ENCODE measurements at places on chromosomes 7 and 10.

DNA sequence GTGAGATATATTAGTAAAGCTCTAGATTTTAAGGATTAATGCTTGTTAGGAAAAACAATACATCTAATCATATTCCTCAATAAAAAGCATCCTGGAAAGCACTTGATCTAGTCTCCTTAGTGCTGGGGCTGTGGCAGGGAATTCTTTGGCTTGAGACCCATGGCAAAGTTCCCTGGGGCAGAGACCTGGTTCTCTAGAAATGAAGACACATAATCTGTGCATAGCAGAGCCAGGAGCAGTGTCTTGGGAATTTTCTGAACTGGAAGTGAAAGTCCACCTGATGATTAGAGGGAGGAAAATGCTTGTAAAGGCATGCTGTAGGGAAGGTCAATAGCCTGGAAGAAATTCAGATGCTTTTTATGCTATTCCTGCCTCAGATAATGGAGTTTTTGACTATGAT, 247.4 kb downstream of the CDK14 start:
- peak; percentile 37 for DNase-seq

DNA sequence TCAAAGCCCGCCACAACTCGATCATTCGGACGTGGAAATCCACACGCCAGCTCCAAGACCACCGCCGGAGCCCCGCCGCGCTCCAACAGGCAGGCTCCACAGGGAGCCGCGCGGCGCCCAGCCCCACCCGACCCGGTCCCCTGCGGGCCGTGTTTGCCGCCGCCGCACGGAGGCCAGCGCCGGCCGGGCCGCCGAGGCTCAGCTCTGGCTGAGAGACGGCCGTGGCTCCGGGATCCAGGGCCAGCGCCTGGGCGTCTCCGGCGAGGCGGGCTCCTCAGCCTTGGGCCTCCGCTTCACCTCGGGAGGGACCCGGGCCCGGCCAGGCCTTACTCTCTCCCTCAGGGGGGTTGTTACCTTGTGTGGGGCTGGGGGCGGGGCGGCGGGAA, 333 bp downstream of the SMNDC1 start:
- no peak for DNase-seq

- peak; percentile 43 for DNase-seq
Measured at GRCh38 chr10:11131112-11131639, 113.5 kb downstream of the CELF2 start.

- no peak for DNase-seq
Measured at GRCh38 chr7:93945756-93946535, 24.4 kb downstream of the GNG11 start.

DNA sequence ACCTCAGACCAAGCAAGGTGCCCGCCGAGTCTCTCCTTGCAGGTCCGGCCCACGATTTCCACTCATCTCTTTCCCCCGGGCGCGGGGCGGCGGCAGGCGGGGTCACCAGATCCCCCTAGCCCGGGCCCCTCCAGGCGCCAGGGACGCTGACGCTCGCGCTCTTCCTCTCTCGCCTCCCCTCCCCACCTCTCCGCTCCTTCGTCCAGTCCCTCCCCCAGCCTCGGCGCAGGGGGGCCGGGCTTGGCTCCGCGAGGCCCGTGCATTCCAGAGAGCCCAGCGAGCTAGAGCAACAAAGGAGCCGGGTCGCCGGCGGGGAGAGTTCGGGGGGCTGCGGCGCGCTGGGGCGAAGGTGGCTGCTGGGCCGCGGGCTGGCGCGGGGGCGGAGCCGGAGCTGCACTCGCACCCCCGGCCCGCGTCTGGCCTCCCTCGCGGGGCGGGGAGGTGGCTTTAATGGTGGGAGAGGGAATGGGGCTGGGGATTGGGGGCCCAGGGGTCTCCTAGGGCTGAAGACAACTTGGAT, at the start of gene SMO:
Gene SMO (plus strand): TSS at position 262 of the 520 bp plus-strand sequence. CDS start 519 bp downstream, outside the sequence.
- DNase-seq, result peak; percentile 97

- DNase-seq, result no peak
Measured at GRCh38 chr10:84427903-84428650, 99.7 kb downstream of the CCSER2 start.

- no peak for DNase-seq
Measured at GRCh38 chr7:137836541-137836940, 10.2 kb downstream of the DGKI start.

GRCh38 chr10:77873536-77874380, 52.8 kb downstream of the DLG5 start:
- no peak for DNase-seq
